ENCODE measurements at places on chromosomes 12 and 14.
A peak's percentile ranks its signal among the peaks of the same experiment; 100 is the strongest.

GRCh38 chr12:122840580-122841513 is 5.6 kb downstream of the HIP1R start:
- DNase-seq = no peak

- peak; percentile 78 for DNase-seq
Measured at GRCh38 chr12:104462931-104463339, 6.2 kb downstream of the CHST11 start.

DNA sequence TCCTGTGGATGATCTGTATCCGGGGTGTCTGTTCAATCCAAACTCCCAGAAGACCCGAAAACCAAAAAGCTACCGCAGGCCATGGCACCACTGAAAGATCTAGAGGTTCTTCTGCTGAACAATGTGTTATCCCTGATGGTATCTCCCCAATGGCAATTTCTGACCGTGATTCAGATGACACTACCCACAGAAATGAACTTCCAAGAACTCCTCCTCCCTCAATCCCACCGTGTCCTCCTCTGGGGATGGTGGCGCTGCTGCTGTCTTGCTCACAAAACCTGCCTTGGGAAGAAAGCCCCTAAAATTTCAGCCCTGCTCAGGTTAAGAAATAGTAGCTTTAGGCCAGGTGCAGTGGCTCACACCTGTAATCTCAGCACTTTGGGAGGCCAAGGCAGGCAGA is 7.8 kb downstream of the CRACR2A start:
- no peak for DNase-seq

- DNase-seq = no peak
Measured at GRCh38 chr14:29410581-29410980, 517.1 kb downstream of the PRKD1 start.

DNA sequence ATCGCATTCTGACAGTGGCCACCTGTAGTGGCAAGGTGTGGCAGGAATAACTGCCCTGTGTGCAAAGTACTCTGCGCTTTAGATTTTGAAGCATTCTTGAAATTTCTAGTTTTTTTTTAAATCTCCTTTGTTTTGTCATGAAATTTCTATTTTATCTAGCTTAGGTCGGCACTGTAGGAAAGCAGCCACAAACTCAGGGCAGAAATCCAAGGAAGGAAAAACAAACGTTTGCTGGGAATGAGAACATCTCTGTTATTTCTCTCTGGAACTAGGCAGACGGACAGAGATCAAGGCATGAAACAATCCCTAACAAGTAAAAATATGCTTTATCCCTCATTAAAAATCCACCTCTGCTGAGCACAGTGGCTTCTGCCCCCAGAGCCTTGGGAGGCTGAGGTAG is 1.3 kb upstream of the NR2C1 start:
- DNase-seq = no peak

DNA sequence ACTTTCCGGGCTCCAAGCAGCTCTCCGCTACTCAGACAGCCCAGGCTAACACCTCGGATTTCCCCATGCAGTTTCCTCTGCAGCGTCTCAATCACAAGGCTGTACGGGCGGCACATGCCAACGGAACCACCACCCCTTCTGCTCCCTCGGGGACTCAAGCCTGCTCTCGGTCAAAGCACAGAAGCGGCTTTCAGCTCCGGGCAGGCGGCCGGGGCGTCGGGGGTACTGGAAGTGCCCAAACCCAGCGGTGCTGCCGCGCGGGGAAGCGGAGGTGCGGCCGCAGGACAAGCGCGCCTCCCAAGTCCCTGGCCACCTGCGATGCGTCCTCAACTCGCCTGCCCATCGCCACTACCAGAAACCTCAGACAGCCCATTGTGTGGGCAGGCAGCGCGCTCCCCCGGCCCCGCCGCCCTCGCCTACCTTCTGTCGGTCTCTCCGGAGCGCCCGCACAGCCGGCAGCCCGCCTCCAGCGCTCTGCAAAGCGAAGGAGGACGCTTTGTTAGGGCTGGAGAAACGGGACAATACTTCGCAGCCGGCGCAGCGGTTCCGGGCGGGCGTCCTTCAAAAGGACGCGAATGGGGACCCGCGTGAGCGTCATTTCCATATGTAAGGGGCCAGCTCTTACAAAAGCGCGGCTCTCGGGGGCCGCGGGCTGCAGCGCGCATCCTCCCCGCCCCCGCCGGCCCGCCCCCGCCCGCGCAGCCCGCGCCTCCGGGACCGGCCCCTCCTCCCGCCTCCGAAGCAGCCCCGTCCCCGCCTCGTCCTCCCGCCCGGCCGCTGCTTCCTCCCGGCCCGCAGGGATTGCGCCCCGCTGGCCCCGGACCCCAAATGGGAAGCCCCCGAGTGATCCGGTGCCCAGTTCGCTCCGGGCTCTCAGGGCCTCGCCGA is 674 bp downstream of the NIN start:
- DNase-seq = peak; percentile 61

DNA sequence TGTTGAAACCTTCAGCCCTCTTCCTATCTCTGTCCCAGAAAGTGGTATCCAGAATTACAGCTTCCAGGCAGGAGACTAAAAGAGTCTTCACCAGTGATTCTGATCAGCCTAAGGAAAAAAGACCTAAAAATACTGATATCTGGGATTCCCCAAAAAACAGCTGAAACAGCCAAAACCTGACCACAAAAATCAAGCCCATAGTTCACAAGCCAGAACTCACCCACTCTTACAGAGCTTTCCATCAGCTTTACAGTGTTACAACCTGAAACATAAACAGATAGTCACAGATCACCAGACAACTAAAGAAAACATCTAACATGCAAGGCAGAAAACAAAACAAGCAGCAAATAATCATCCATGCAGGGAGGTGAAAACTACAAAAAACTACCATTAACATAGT is 26.0 kb upstream of the TSPAN8 start:
- no peak for DNase-seq

DNA sequence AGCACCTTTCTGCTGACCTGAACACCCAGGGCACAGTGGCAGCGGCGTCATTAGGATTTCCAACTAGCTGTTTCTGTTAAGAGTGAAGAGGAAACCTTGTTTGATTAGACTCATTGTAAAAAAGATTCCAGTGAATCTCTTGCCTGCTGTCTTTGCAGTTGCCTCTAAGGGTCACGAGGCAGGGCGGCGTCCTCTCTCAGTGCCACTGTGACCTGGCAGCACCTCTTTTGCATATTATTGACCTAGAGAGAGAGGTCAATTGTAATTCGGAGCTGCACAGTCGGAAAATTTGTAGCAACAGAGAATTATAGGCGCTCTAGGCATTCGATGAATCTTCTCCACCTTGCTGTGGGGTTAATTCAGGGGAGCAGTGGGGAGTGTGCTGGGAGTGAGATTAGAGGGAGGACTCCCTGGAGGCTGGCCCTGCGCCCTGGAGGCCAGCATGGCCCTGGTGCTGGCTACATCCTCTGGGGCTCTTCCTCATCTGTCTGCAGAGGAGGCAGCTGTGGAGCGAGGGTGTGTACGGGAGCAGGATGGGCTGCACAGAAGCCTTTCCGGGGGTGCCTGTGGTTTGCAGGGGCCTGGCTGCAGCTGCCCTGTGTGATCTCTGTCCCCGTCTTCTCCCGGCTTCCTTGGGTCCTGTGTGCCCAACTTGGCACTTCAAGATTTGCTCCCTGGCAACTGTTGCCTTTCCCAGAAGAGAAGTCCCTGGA is 14.3 kb downstream of the PACS2 start:
- DNase-seq = no peak

DNA sequence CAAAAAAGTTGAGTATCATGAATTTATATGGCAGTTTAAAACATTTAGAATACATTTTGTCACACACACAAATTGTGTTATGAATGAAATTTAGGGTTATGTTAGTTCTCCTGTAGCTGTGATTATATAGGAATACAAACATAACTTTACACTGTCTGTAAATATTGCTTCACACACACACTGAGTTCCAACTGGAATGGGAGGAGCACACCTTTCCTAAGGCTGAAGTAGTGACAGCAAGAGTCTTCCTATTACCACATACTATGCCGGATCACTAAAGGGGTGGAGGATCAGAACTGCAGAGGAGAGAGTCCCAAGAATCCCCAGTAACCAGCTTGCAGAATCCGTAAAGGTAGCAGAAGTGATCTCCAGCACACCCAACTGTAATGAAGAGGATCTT is 63.7 kb downstream of the DNAI7 start:
- no peak for DNase-seq

- DNase-seq = no peak
Measured at GRCh38 chr12:120720234-120720986, 5.2 kb upstream of the ACADS start.

DNA sequence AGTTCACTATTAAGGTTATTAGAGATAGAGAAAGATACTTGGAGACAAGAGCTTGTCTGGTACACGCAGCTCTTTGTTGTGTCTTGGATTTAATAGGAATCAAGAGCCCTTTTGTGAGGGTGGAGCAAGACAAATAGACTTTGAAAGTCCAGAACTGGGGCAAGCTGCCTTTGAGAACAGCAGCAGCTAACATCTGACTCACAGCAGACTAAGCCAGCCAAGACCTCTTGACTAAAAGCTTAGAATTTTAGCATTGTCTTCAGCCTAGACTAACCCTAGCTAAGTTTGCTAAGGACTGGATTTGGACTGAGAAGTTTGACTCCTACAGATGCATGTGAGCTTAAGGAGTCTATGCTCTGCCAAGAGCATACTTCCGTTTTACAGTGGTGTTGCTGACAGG is 201.9 kb upstream of the RBM19 start:
- no peak for DNase-seq

DNA sequence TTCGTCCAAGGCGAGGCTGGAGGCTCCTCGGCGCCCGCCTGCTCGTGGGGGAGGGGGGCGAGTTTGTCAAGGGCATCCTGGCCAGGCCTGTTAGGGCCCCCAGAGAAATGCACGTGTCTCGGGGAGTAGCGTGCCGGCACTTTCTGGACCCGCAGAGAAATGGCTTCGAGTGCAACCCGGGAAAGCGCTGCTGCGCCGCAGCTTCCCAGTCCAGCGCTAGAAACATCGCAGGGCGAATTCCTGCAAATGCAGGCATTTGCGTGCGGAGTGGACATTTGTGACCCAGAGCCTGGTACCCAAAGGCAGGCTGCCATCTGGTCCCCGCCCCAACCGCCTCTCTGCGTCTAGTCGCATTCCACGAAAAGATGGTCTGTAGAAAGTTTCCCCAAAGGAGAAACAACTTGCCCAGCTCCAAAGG is 756 bp downstream of the LGR5 start:
- no peak for DNase-seq

GRCh38 chr12:51219322-51219721 is 1.5 kb upstream of the POU6F1 start:
- DNase-seq = no peak

- DNase-seq = no peak
Measured at GRCh38 chr12:45292486-45293195, 76.7 kb downstream of the ANO6 start.

- peak; percentile 32 for DNase-seq
Measured at GRCh38 chr12:991350-992333, 619 bp downstream of the ERC1 start.

DNA sequence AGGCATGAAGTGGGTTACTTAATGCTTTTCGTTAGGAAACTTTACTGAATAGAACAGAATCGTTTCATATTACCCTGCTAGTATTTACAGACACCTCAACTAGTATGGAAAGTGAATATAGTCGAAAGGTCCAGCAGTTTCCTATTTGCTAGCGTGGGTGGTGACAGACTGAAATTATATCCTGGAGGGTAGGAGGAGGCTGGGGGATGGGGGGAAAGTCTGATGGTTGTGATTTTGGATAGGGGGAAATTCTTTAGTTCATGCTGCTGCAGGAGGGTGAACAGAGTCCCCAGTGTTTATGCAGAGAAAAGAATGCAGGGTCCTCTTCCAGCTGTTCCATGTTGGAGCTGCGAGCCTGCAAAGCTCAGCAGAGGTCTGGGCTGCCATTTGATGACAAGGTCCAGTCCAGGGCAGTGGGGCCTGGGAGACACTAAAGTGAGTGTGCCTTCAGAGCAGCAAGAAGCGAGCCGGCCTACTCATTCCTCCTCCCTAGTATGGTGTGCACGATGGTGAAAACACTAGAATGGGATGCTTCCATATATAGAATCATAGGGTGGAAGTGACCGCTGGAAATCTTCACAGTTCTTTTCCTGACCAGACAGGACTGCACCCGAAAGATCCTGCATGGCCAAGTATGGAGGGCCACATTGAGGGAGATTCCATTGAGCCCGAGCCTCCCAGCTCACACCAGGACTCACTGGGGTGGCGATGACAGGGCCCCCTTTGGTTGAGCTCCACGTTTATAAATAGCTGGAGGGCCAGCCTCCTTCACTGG is 2.1 kb downstream of the SAMD4A start:
- no peak for DNase-seq

- no peak for DNase-seq
Measured at GRCh38 chr12:85828576-85828975, 7.6 kb downstream of the RASSF9 start.

- no peak for DNase-seq
Measured at GRCh38 chr12:80018119-80018518, 81.2 kb upstream of the OTOGL start.

- peak; percentile 97 for DNase-seq
Measured at GRCh38 chr12:25195056-25195971, at the start of the genes DNAI7 and ETFRF1. Gene DNAI7, minus strand, starts transcription at chr12:25195160. Its CDS starts 82 bp downstream, at chr12:25195078. Gene ETFRF1, plus strand, starts transcription at chr12:25195237. Its CDS starts 8,720 bp downstream, at chr12:25203957.

- DNase-seq = no peak
Measured at GRCh38 chr12:64469455-64470142, 17.7 kb downstream of the TBK1 start.

DNA sequence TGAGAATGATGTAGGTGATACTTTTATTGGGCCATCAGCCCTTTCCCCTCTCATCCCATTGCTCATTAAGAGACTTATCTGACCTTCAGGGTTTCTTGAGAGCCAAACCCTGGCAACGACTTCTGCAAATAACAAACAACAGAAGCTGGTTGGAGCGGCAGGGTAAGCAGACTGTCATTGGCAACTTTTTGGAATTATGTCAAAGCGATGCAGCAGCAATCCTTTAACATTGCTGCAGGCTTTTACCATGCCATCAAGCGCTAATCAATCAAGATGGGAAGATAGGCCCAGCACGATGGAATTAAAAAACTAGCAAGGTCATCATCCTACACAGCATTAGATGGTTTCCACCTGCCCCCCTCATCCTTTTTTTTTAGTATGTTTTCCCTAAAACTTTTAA is 406.1 kb upstream of the PDE3A start:
- no peak for DNase-seq

- DNase-seq = peak; percentile 5
Measured at GRCh38 chr14:92898566-92899131, 24.3 kb upstream of the CHGA start.

DNA sequence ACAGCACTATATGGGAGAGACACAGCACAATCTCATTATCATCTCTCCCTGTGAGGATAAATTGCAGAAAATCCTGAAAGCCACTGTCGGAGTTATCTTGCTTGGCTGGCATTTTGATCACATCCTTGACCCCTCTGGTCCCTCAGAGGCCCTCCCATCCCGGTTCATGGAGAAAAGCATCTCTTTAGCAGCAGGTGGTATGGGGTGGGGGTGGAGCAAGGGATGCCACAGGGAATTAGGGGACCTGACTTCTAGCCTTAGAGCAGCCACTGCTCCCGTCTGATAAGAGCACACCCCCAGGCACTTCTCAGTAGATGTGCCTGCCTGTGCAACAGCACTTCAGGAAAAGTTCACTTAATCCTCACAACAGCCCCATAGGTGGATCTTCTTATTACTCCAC is 38.6 kb downstream of the GRIN2B start:
- no peak for DNase-seq

GRCh38 chr12:116136340-116136739 is 141.2 kb downstream of the MED13L start:
- peak; percentile 65 for DNase-seq

Data from CD4-positive, alpha-beta T cell treated with Interleukin-2 at 100 ng/mL for 4 hours (primary cell).